Hindlimb muscle (tissue), 1 donor: ENCODE measurements at places on chromosomes 4 and X. TPM values are rescaled to one million over a fixed set of nuclear protein-coding genes. Genes with fewer than 3 reads are reported as not detected.

DNA sequence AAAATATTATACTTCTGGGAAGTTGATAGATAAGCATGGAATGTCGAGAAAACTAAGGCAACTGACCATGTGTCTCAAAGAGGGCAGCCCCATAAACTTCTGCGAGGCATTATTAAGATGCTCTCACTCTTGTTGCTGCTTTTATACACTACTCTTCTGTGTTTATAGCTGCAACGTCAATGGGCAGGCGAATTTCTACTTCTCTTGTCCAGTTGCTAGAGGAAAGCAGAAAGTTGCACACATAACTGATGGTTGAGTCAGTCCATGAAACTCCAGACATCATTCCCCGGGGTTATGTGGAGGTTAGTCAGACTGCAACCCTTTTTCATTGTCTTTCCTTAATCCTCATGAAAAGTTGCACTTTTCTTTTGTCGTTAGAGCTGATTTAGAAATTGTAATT lies 39.8 kb downstream of the VCX3B start:
- DNase-seq, result no peak

The IL3RA gene
- 19.4 TPM for polyA plus RNA-seq

The UGT2B11 gene
- not detected for polyA plus RNA-seq

- no peak for DNase-seq
Measured at GRCh38 chr4:177239878-177240277, 69.8 kb upstream of the NEIL3 start.

The RNF212 gene
- polyA plus RNA-seq, result 3.6 TPM
